PC-9 (cell line): ENCODE measurements at places on chromosomes 2 and 18. TPM values are rescaled to one million over a fixed set of nuclear protein-coding genes. Genes with fewer than 3 reads are reported as not detected.

Gene PROKR1
- not detected in 2 replicates for total RNA-seq

Gene GPR35
- total RNA-seq: 1.1 and 2.5 TPM in 2 replicates

DNA sequence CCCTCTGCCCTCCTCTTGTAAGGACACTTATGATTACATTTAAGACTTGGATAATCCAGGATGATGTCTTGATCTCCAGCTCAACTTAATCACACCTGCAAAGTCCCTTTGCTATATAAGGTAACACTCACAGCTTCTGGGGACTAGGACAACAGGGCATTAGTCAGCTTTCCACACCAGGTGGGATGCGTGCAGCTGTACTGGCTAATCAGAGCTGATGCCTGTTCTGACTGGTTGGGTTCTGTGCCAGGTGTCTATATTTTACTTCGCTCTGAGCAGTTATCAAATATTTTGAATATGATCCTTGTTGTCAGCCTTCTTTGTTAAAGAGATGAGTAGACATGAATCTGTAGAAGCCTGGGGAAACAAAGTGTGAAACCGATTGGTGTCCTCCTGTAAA, 115.5 kb upstream of the ATP8B1 start:
- no peak for DNase-seq

GRCh38 chr18:70366174-70366573, 77.3 kb downstream of the SOCS6 start:
- DNase-seq: no peak

- DNase-seq: no peak
Measured at GRCh38 chr2:200477667-200478131, 32.2 kb downstream of the KCTD18 start.
